ENCODE measurements at places on chromosomes 6 and 20.
A peak's percentile ranks its signal among the peaks of the same experiment; 100 is the strongest.

DNA sequence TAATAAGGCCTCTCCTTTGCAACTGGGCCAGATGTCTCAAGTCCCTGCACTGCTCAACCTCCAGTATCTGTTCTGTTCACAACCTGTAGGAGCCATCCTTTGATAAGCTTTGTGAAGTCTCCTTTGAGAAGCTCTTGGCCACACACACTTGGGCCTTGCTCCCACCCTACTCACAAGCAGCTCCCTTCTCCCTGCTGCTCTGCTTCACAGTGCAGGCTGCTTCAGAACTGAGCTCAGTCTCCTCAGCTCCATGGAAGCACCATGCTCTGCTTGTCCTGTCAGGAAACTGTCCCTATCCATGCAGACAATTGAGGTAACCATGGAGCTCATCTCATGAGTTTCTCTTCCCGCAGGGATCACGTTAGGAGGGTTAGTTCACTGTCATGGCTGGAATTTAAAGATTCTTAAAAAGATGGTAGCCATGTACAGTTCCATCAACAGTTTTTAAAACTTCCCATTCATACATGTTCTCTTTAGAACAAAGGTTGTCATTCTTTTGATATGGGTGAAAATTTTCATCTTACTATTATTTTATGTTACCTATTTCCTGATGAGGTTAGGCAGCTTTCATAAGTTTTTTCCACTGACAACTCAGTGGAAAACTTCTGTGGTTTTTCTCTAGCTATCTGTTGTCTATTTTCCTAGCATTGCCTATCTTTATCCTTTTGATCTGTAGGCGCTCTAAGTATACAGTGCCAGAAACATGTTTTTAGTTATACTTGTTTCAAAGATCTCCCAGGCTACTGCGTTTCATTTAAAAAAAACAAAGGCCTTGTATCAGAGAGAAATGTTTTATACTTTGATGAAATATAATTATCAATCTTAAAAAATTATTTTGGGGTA, 62.6 kb downstream of the AK9 start:
- no peak for DNase-seq

DNA sequence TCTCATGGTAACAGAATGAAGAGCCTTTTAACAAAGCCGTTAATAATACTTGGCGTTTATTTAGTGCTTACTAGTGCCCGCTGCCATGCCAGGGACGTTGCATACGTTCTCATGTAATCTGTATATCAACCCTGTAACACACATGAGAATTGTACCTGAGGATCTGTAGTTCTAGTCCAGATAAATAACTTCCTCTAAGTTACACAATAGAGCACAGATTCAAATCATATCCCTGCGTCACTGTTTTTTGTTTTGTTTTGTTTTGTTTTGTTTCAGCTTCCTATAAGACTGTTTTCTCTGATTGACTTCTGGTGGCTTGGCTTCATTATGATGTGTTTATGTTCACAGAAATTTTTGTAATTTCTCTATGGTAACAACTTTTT, 553 bp downstream of the ZSCAN16 start:
- DNase-seq = no peak

- no peak for DNase-seq
These were observed 59.2 kb downstream of the PHACTR3 start for GRCh38 chr20:59663513-59664060.

DNA sequence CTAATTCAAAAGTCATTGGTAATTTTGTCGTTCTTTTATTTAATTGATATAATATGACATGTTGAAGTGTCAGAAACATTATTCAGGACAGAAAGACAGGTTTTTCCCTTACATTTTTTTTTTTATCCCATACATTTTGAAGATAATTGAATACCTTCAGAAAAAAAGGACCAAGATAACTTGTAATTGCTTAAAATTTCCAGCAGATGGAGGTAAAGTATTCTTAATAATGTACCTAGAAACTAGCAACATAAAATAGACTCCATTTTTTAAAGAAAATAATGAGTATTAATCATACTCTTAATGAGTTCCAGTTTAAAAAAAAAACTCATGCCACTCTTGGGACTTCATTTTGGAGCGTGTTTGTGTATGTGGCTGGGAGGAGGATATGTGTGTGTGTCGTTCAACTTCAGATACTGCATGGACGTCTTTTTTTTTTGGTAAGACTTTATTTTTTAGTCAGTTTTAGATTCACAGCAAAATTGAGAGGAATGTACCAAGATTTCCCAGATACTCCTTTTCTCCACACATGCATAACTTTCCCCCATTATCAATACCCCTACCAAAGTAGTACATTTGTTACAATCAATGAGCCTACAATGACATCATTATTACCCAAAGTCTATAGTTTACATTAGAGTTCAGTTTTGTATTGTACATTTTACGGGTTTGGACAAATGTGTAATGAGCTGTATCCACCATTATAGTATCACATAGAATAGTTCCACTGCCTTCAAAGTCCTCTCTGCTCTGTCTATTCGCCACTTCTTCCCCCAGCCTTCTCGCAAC, 79.4 kb downstream of the ROS1 start:
- peak; percentile 18 for DNase-seq

DNA sequence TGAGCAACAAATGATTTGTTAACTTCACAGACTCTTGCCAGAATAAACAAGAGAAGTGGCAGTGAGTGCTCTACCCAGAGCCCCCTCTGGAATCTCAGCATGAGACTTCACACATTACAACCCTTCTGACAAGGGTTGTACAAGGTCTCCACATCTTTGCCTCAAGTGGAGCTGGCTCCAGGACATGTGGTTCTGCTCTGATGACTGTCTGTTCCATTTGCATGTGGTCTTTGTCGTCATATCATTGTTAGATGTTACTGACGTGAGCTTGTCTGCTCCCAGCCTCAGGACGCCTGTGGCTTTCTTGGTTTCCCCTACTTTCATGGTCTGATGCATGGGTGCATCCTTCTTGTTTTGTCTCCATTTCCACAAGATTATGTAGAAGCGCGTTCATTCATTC, 115.0 kb downstream of the SLC24A3 start:
- DNase-seq = no peak

GRCh38 chr20:50191544-50192363, 1.1 kb downstream of the CEBPB start:
- DNase-seq = peak; percentile 64
